ENCODE measurements at places on chromosomes 16 and 17. TPM values are rescaled to one million over a fixed set of nuclear protein-coding genes. Genes with fewer than 3 reads are reported as not detected.

Gene CCDC144A
- 3.9 TPM for total RNA-seq

- no peaks in the 10 kb centered on the region for H3K27me3 ChIP-seq
- peaks cover 10% of the 10 kb centered on the region for H3K4me1 ChIP-seq
- DNase-seq, result peak; percentile 44
- H3K36me3 ChIP-seq, result no peaks in the 10 kb centered on the region
Observed at GRCh38 chr17:79618383-79619067, 7.7 kb upstream of the RBFOX3 start.

DNA sequence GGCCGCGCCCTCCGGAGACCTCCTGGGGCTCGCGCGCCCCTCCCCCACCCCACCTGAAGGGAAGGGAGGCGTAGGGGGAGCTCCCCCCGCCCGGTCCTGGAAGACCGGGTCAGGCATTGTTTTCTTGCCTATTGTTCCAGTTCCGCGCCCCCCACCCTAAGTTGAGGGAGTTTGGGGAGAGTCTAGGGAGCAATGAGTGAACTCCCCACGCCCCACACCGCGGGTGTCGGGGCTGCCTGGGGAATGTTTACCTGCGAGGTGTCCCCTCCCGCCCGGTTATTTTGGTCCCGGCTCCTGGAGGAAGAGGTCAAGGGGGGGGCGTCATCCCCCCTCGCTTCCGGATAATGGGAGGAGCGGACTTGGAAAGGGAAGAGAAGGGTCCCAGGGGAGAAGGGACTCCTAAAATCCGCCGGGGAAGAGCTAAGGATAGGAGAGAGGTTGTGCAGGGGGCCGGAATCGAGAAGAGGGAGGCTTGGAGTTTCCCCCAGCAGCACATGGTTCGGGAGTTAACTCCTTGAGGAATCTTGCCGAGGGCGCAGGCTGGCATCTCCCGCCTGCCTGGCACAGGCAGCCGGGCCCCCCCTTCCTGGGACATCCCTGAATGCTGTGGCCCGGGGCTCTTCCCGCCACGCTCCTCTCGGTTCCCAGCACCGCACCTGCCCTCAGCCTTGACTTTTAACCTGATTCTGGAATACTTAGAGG lies 881 bp downstream of the MLLT6 start:
- H3K4me1 ChIP-seq, result peaks cover 28% of the 10 kb centered on the region
- peak overlapping the region; percentile 92 for H3K27ac ChIP-seq
- H3K27me3 ChIP-seq, result no peaks in the 10 kb centered on the region
- peak; percentile 87 for DNase-seq
- H3K4me3 ChIP-seq, result peak overlapping the region; percentile 98
- peaks cover 40% of the 10 kb centered on the region for H3K36me3 ChIP-seq

GRCh38 chr17:2222301-2222700 lies 81.3 kb downstream of the SMG6 start:
- H3K4me3 ChIP-seq, result no peak overlapping the region
- no peak for DNase-seq
- peak overlapping the region; percentile 68 for H3K27ac ChIP-seq
- no peaks in the 10 kb centered on the region for H3K36me3 ChIP-seq
- H3K4me1 ChIP-seq, result no peaks in the 10 kb centered on the region

- H3K27ac ChIP-seq, result no peak overlapping the region
- H3K4me3 ChIP-seq, result no peak overlapping the region
- H3K36me3 ChIP-seq, result peaks cover 17% of the 10 kb centered on the region
- no peaks in the 10 kb centered on the region for H3K27me3 ChIP-seq
- DNase-seq, result no peak
- no peaks in the 10 kb centered on the region for H3K4me1 ChIP-seq
Observed at GRCh38 chr16:87728026-87728425, 37.8 kb downstream of the KLHDC4 start.

DNA sequence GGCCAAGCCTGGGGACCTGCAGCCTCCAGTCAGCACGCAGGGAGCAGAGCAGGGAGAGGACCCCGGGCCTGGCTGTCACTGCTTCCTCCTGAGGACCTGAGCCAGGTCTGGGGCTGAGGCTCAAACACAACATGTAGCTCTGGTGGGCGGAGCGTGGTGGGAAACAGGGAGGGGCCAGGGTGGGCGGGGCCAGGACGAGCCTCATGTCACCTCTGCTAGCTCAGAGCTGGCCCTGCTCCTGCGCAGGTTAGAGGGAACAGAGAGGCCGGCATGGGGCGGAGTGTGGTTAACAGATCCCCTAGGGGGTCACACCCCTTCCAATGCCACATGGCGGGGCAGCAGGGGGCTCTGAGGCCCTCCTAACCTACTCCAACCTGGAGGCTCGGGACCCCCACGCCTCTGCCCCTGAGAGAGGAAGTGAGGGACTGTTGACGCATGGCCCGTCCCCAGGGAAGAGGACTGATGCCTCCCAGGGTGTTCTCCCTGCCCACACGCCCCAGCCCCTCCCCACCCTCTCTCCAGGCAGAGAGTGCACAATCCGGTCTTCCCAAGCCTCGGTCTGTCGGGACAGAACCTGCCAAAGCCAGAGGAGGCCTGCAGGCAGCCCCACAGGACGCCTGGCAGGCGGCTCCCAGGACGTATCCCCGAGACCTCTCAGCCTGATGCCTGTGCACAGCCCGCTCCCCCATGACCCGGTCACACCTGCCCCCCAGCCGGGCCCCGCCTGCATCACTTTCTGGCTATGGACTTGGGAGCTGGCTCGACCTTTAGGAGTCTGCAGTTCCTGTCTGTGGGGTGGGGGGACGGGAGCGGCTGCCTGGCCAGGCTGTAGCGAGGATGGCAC lies 15.2 kb downstream of the PIEZO1 start:
- peaks cover 100% of the 10 kb centered on the region for H3K4me1 ChIP-seq
- peak overlapping the region; percentile 89 for H3K27ac ChIP-seq
- no peaks in the 10 kb centered on the region for H3K27me3 ChIP-seq
- no peak for DNase-seq

Gene SMIM22
- total RNA-seq, result not detected

- H3K27ac ChIP-seq, result no peak overlapping the region
- peaks cover 77% of the 10 kb centered on the region for H3K27me3 ChIP-seq
- DNase-seq, result peak; percentile 39
- no peaks in the 10 kb centered on the region for H3K36me3 ChIP-seq
Observed at GRCh38 chr17:48738803-48739526, 10.4 kb upstream of the HOXB13 start.
